ENCODE measurements at places on chromosomes 4 and X.

DNA sequence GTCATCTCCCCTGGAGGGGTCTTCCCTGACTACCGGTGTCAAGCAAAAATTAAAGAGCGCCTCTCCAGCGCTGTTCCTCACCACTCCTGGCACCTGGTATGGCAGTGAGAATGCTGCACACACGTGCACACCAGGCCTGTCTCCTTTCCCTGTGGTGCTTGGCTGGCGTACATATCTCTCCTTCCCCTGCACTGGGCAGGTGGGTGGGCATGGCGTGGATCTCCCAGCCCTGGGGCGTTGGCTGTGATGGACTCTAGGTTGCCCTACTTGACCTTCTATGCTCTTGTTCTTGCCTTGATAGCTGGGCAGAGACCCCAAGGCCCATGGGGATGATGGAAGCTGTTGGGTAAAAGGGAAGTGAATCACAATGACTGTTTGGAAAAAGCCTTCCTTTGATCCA lies 109.2 kb downstream of the CLNK start:
- no peak for DNase-seq

DNA sequence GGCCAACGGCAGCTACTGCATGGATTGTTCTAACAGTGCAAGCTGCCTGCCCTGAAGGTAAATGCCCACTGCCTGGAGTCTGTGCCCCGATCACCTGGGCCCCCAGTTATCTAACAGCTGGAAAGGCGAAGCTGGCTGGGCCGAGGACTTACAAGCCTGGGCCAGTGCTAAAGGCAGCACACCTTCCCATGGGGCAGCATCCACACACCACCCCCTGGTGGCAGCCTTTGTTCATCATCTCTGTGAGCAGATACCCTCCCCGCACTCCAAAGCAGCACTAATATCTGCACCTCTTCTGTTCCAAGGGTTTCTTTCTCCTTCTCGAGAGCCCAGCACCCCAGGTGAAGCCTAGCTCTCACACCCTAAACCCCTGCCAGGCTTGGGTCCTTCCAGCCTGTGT lies 7.6 kb downstream of the SLC2A9 start:
- peak; percentile 32 for DNase-seq

DNA sequence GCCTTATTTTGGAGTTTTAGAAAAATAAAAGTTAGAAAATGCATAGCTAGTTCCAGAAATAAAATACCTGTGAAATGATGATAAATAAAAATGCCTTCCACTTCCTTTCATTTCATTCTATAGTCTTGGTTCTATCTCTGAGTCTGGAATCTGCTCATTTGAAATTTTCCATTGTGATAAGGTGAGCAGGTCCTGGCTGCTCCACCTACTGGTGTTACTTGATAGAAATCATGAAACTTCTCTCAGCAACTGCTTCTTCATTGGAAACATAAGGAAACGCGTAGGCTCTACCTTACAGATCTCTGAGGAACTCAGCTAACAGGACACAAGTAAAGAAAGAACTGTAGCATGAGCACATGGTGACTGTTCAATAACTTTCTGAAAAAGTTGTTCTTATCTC lies 141.8 kb downstream of the DCHS2 start:
- DNase-seq: no peak

DNA sequence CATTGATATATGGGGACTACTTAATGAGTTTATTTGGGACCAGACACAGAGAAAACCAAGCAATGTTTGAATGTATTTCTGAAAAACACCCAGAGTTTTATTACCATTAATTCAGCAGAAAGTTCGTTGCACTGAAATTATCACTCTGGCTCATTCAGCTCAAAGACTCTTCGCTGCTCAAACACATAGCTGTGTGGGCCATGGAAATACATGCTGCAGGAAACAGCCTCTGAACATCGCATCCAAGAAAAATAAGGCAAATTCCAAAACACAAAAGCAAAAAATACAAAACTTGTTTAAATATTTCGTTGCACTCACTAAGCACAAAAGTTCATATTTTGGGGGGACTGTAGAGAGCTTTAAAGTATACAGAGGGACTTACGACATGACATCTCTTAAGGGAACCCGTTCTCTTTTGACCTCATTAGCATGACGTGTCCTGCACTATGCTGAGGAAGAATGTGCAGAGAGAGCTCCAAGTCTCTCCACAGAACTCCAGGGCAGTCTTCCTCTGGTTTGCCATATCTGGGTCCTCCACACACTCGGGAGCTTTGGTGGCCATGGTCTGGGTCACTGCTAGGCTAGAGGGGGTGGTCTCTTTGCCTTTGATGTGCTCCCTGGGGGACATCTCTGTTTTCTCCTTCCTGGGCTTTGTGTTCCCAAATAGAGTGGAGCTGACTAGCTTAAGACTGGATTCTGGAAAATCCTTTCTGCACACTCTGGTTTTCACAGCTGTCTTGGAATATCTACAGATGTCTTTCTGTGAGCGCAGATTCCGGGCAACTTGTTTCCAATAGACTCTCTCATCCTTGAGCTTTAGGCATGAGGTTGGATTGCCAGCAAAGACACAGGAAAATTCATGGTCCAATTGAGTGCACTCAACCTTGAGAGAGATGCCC lies 2.8 kb downstream of the FGFBP1 start:
- no peak for DNase-seq
